ENCODE measurements at places on chromosomes 5 and 9.

DNA sequence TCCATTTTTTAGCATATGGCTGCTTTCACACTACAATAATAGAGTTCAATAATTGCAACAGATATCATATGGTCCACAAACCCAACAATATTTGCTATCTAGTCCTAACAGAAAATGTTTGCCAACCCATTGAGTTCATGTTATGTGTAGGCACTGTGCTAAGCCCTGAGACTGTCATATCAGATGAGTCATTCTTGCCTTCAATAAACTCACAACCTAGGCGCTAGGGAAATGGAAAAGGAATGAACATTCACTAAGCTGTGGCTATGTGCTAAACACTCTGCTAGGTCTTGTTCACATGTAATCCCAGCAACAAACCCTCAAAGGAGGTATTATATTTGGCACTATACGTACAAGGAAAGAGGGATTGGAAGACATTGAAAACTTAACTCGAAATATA lies 8.4 kb upstream of the TIMD4 start:
- DNase-seq: no peak

DNA sequence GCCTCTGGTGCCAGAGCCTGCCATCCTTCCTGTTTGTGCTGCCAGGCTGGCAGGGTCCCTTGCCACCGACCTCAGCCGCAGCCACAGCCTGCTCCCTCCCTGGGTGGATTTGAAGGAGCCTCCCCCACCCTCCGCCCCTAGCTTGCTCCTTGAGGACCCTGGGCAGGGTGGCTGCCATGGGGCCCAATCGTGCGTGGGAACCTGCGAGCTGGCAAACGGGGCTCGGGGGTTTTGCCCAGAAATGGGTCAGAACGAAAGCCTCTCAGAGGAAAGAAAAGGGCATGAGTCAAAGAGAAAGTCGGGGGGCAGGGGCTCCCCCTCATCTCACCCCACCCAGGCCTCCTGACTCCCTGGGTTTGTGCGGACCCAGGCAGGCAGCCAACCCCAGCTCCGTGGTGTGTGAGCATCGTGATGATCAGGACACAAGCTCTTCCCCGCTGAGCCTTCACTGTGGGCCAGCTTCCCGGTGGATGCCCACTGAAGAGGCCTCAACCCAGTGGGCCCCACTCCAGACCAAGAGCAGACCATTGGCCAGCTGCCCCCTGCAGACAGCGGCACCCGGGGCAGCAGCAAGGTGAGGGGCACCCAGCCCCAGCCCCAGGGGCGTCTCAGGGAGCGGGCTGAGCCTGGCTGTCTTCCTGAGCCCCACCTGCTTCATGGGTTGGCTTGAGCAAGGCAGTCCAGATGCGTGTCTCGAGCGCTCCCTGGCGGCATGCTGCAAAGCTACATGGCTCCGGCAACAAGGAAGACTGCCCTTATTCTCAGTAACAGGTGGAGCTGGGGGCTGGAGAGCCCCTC lies 3.0 kb upstream of the FUT7 start:
- DNase-seq: no peak

- no peak for DNase-seq
Measured at GRCh38 chr5:82416512-82416911, 138.4 kb upstream of the RPS23 start.

- no peak for DNase-seq
Measured at GRCh38 chr5:103094737-103095136, 25.2 kb downstream of the GIN1 start.

- DNase-seq: no peak
Measured at GRCh38 chr5:93603078-93603792, 20.2 kb downstream of the NR2F1 start.

DNA sequence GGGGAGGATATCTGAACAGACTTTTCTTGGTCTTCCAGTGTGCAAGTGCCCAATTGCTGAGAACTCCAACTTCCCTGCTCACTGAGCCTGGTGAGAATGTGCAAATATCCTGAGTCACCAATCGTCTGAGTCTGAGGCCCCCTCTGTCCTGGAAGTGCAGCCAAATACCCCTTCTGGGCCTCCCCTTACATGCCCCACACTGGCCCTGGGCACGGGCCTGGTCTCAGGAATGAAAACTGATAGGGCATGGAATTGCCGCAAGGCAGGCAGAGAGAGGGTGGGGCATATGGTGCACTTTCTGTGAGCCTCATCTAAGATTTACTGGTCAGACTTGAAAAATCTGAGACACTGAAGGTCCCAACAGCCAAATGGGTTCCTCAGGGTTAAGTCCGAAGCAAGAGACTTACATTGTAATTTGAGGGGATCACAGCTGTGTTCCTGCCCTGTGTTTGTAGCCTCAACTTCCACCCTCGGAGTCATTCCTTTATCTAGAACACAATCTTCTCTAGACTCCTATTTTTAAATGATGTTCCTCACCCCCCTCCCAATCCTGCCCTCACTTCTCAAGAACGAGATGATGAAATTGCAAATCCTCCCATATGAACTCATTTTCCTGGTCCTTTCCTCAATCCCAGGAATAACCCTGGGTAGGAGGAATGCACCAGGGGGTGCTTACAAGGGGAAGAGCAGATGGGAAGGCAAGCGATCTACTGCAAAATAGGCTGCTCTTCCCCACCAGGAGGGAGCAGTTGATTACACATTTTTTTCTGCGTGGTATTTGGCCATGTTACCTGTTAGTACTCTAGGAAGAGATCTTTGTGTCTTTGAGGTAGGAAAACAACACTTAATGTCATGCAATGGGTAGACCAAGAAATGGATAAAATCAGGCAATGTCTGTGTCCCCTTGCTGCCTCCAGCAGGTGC lies 34.6 kb upstream of the ARHGAP26 start:
- DNase-seq: no peak

DNA sequence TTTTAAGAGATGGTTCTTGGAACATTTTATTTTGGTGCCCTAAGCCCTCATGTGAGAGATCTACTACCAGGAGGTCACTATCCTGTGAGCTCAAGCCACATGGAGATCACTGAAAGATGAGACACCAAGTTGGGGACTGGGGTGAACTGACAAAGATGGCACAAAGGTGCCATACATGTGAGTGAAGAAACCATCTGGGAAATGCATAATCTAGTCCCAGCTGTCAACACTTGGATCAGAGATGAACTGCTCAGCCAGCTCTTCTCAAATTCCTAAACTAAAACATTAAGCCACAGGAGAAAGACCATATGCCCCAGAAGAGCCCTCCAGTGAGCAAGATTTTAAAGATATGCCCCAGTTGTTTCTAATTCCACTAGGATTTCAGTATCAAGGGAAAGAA lies 22.2 kb upstream of the MYOT start:
- no peak for DNase-seq

DNA sequence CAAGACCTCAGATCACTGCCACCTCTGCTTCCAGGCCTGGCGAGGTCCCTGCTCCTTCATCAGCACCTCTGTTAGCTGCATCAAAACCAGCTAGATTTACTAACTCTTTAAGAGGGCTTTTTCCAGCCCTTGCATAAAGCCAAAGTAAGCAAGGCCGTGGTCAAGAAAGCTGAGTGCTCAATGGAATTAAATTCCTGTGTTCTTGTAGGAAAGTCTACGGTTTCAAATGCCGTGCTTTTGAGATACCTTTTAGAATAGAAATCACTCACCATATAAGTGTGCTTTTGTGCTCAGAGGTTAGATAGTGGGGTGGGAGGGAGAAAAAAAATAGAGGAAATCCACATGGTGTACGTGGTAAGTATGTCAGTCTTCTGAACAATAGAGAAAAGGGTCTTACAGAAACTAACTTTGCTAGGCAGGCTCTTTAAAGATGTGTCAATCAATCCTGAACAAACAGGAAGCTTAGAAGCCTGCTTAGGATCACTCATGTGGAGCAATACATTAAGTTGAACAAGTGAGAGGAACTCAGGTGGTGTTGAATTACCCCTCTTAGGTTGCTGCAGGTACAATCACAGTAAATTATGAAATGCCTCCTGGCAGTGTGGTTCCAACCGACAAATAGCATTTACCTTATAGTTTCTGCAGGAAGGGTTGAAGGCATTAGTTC lies 79.7 kb downstream of the SEMA6A start:
- no peak for DNase-seq
